Activated CD4-positive, alpha-beta T cell treated with anti-CD3 and anti-CD28 coated beads for 1 hour (primary cell): ENCODE measurements at places on chromosomes 7 and 10.

DNA sequence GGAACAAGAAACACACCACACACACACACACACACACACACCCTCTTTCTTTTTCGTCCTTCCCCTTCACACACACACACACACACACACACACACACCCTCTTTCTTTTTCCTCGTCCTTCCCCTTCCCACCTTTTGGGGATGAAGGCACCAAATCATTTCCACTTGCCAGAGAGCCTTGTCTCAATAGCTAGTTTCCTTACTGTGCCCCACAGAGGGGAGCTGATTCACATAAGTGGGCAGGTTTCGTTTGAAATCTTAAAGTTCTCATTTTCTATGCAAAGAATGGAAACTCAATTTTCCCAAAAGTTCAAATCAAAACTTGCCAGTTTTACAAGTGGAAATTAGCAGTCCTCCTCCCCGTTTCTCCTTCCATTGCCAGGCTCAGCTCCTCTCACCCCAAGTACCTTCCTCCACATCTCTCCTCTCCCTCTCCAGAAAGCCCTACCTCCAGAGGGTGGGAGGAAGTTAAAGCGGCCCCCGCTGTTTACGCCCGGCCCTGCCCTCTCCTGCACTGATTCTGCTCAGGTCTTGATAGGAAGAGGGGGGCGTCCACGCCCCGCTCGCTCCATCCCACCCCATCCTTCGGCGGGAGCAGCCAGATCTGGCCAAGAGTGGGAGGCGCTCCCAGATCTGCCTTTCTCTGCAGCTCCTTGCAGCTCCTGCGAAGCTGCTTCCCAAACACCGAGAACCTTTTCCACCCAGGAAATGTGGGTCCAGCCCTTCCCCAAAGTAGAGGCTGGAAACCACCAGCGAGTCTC, 1.3 kb downstream of the CTTNBP2 start:
- no peak for DNase-seq

GRCh38 chr7:100556541-100556940, 17.2 kb downstream of the SAP25 start:
- DNase-seq = no peak

DNA sequence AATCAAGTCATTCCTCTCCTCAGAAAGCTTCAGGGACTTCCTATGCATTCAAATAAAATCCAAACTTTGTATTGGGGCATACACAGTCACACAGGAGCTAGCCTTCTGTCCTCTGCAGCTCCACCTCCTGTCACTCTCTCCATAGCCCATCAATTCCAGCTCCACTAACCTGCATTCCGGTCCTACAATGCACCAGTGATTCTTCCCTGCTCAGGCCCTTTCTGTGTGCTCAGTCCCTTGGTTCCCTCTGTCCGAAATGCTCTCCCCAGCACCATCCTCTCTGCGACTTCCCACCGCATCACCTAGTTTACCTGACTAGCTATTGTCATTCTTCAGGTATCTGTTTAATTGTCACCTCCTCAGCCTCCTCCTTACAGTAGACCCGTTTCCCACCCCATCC, 26.4 kb upstream of the YAE1 start:
- DNase-seq = no peak

GRCh38 chr10:47269294-47269693, 30.7 kb upstream of the GDF10 start:
- DNase-seq = no peak

GRCh38 chr10:116817178-116817577, 32.1 kb upstream of the ENO4 start:
- DNase-seq = no peak

DNA sequence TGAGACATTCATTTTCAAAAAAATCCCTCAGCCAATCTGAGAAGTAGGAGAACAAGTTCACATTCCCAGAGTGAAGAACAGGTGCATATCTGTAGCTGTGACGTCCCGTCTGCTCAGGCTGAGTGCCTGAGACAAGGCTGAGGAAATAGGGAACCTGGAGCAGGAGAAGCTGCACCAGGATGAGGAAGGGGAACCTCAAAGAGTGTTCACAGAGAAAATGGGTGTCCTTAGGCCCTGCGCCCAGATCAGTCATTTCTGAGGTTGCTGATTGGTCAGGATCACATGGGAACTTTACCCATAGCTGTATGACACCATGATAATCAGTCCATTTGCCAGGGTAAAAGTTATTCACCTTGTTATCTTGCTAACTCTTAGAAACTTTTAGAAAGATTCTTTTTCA, 34.2 kb upstream of the TARP start:
- no peak for DNase-seq

DNA sequence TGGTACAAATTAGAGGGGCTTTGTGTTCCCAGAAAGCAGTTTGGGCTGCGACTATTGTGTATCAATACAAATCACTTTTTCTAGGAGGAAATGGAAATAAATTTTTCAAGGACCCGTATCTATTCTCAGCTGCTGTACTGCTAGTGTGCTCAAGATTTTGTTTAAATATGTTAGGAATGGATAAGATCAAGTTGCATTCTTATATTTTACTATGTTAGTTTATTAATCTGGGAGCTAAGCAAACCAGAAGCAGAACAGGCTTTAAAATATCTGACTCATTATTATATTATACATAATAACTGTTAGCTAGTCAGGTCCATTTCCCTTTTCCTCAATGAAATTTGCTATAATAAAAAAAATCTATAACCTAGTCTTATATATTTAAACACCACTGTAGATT, 11.1 kb upstream of the GLCCI1 start:
- DNase-seq = no peak

DNA sequence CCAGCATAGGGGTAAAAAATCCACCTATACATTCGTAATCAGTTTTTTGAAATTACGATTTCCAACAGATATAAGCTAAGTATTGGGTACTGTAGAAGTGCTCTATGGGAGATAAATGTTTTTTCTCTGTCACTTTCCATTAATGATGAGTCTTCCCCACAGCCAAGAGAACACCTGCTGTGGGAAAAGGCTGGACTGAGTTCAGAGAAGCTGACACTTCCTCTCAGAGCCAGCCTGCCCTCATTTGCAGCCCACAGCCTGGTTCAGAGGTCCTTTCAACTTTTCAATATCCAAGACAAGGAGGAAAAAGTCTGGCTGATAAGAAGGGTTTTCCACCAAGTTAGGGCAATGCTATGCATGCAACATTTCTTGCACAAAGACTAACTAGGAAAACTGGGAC, 64.5 kb upstream of the DNAJB12 start:
- no peak for DNase-seq

- no peak for DNase-seq
Observed at GRCh38 chr7:92727755-92728154, 108.6 kb downstream of the CDK6 start.

DNA sequence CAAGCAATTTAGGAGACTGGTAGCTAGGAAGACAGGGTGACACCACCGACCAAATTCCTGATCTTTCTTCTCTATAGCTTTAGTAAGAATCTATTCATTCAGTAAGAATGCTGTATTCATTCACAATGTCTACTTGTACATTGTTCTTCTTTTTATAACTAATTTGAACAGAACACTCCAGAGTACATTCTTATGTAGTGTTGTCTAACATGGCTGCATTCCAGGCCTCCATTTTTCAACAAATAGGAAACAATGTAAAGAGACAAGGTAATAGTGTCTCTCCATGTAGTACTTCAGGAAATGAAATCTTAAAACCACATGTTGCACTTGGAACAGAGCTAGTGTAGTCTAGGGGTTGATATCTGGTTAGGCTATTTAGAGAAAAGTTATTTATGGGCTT, 1.8 kb downstream of the VCL start:
- no peak for DNase-seq

GRCh38 chr10:11404901-11405300, 206.5 kb downstream of the USP6NL start:
- no peak for DNase-seq

DNA sequence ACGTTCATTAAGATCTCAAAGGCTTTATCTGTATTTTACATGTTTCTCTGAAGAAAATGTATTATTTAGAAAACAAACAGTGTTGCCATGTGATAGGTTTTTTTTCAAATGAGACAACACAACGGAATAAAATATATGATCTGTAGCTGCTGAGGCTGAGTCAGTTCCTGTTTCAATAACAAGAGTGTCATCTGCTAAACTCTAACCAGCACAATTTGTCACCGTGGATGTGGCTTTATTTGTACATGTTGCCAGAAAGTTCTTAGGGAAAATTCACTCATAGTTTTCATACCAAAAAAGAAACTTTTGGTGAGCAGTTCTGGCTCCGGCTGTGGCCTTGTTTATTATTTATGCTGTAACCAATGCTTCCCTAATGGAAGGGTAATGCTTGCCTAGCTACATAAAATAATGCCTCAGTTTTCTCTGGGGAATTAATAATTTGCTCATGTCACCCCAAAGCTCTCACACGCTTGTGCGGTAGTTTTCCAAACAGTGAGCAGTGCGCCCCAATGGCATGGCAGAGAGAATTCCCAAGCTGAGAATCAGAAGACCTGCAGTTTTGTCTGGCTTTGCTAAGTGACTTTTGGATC, 20.3 kb upstream of the KLF6 start:
- DNase-seq = no peak

DNA sequence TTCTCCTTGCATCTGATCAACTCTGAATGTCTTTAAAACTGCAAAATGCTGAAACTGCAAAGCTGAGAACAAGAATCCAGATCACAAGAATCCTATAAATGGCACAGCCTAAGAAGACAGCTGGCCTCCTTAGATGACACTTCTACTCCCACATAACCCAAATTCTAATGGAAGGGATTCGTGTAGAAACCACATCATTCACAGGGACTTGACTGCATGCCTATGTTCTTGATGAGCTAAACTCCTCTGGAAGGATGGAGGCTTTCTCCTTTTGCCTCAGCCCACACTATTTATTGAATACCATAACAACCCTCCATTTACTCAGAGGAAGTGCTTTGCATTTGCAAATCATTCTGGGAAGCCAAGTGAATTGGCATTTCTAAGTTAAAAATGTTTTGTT, 252.5 kb upstream of the VWC2 start:
- no peak for DNase-seq

GRCh38 chr7:42574685-42575084, 337.2 kb downstream of the C7orf25 start:
- no peak for DNase-seq

DNA sequence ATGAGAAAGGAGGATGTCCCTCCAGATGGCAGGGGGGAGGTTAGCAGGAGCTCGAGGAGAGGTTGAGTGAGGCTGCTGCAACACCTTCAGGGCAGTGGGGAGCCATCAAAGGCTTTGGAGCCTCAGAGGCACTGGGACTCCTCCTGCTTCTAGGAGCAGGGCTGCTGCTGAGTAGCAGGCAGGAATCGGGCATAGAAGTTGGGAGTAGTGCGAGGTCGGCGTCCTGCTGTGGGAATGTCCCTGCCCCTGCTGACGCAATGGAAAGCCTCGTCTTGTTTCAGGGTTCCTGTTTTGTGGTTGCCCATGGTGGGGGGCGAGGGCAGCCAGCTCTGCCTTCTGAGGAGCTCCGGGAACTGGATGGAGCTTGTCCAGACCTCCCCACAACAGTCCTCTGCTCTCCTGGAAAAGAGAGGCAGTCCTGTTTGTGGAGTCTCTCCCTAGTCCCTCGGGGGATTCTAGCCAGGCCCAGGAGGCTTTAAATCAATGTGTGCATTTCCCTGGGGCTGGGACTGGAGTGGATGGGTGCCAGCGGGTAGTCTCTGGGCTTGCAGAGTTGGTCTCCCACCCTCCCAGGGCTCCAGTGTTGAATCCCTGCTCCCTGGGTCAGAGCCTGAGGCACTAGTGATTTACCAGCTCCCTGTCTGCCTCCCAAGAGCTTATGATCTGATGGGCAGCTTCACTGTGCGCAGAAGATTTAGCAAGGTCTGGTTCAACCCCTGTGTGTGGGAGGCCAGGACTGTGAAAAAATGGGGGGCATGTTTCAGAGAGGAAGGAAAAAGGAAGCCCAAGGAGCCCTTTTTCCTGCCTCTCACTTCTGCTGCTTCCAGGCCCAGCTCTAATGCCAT, 98.7 kb upstream of the PPIF start:
- no peak for DNase-seq

- DNase-seq = no peak
Observed at GRCh38 chr10:77348082-77348481, 289.5 kb downstream of the KCNMA1 start.

DNA sequence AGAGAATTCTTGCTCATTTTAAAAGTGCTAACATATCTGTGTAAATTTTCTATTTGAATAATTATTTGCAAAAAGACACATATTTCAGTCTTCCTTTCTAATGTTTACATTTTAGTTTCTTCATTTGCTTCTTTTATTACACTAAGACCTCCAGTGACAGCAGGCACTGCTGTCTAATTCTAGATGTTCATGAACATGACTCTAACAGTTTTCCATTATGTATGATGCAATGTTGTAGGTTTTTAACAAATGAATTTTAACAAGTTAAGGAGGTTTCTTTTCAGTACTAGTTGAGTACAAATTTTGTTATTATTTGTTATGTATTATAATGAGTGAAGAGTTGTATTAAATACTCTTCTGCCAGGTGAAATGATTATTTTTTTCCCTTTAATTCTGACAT, 83.6 kb downstream of the GRB10 start:
- DNase-seq = no peak

- no peak for DNase-seq
Observed at GRCh38 chr7:112407261-112407660, 43.0 kb upstream of the IFRD1 start.

DNA sequence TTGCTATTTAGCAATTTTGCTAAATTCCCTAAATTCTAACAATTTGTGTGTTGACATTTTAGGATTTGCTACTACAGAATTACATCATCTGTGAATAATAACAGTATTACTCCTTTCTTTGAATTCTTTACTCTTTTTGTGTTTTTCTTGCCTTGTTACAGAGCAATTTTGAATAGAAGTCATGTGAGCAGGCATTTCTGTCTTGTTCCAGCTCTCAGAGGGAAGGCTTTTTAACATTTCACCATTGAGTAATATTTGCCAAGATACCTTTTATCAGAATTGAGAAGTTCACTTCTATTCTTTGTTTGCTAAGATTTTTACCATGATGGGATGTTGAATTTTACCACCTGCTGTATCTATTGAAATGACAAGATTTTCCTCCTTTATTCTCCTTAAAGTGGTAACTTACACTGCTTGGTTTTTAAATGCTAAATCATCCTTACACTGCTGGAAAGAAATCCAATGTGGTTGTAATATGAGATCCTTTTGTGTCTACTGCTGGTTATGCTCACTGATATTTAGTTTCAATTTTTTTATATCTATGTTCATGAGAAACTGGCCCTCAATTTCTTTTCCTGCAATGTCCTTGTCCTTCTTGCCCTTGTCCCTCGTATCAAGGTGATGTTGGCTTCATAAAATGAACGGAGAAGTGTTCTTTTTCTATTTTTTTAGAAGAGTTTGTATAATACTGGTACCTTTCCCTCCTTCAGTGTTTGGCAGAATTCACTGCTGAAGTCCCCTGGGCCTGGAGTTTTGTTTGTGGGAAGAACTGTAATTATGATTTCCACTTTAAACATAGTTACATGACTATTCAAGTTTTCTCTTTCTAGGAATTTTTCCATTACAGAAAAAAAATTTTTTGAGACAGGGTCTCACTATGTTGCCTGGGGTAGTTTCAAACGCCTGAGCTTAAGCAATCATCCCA, 50.3 kb upstream of the ATP6V0A4 start:
- DNase-seq = no peak

- no peak for DNase-seq
Observed at GRCh38 chr7:44348300-44348699, 22.9 kb upstream of the CAMK2B start.

GRCh38 chr7:35555386-35555785, 139.5 kb downstream of the HERPUD2 start:
- no peak for DNase-seq

GRCh38 chr7:112005205-112005775, 200.9 kb downstream of the DOCK4 start:
- DNase-seq = no peak

GRCh38 chr10:124663766-124664360, 80.3 kb downstream of the FAM53B start:
- DNase-seq = no peak

- DNase-seq = no peak
Observed at GRCh38 chr10:128896116-128896795, 570.8 kb upstream of the MGMT start.

GRCh38 chr10:95756041-95756761, at the start of gene ENTPD1:
TSS of gene ENTPD1 (plus strand) at chr10:95756163. CDS start at chr10:95756240, 77 bp downstream.
- no peak for DNase-seq
